ENCODE measurements at places on chromosomes 11 and 22.

DNA sequence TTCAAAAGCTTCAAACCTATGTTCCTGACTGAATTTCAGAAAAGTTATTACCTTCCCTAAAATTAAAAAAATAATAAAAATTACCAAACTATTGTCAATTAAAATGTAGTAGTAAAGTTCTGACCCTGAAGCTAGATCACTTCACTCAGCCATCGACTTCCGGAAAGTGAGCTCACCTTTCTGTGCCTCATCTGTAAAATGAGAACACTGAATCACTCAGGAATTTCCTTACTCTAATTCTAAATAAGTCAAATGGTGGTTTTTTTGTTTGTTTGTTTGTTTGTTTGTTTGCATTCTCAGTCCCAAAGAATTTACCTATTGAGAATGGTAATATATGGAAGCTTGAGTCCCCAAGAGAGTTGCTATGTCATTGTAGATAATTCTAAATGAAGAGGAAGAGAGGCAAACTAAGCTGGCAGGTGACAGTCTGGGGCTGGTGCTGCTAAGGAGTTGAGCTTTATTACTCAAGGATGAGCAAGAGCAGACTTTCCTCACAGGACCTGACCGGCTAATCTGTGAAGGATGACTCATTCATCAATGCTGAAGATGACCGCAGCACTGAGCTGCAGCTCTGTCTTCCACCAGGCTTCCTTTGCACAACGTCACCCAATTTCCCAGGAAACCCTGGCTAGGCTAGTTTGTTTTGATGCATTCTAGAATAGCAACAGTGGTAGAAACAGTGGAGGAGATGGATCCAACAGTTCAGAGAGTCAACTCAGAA lies 248.8 kb downstream of the RAB38 start:
- DNase-seq: no peak

GRCh38 chr11:114664641-114665040 lies 13.7 kb upstream of the NXPE2 start:
- DNase-seq: no peak

- no peak for DNase-seq
Measured at GRCh38 chr11:129223701-129224149, 31.6 kb upstream of the ARHGAP32 start.

GRCh38 chr22:30277547-30278344 lies 11.1 kb upstream of the OSM start:
- no peak for DNase-seq

DNA sequence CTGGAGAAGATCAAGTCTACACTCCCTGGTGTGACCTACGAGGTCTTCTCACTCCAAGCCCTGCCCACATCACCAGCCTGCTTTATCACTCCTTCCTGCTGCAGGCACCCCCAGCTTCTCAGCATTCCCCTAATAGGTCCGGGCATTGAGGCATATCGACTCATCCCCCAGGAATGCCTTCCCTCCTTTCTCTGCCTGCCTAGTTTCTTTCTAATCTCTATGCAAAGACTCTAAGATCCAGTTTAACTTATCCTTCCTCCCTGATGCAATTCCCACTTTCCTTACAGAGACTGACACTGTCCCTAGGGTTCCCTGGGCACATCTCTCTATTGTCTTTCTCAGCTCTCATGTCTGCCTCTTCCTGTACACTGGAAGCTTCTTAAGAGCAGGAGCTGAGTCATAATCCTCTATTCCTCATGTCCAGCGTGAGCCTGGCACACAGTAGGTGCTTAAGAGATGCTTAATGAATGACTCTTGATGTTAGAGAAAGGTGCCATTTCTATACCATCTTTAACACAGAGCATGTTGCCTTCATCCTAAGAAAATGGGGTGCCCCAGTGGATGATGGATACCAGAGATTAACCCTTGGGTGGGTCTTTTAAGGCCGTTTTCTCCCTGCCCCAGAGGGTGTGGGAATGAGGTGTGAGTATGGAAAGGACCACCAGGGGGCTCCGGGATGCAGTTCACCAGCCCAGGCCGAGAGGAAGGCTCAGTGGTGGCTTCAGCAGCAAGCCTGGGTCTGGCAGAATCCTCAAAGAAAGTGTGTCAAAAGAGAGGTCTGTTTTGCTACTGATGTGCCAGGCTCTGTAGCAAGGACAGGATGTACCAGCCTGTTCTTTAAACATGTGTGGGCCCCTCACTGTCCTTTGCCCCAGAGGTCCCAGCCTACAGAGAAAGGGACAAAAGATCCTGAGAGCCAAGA lies 34.7 kb downstream of the PARVA start:
- DNase-seq: peak; percentile 21

DNA sequence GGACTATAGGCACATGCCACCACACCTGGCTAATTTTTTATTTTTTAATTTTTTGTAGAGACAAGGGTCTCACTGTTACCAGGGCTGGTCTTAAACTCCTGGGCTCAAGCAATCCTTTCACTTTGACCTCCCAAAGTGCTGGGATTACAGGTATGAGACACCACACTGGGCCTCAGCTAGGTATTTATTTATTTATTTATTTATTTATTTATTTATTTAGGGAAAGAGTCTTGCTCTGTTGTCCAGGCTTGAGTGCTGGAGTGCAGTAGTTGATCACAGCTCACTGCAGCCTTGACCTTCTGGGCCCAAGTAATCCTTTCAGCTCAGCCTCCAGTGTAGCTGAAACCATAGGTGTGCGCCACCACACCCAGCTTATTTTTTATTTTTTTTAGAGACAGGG lies 43.2 kb downstream of the HORMAD2 start:
- no peak for DNase-seq

- no peak for DNase-seq
Measured at GRCh38 chr22:32532820-32533128, 58.2 kb downstream of the FBXO7 start.

DNA sequence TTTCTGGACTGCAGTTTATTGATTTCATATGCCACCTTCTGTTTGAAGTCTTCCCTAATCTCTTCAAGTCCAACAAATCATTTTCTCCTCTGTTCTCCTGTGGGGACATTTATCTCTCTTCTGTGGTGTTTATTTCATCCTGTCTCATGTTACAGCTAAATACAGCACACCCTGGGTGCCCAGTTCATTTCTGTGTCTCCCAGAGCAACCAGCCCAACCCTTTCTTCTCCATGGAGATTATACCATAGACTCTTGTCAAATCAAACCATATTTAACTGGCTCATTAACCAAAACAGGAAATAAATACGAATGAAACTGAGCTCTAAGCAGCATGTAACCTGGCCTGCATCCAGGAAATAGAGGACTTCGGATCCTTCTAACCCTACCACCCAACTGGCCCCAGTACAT lies at the start of gene MS4A8:
MS4A8 (plus strand) TSS at position 329 of the 408 bp plus-strand sequence. CDS start 1,249 bp downstream, outside the sequence.
- no peak for DNase-seq

DNA sequence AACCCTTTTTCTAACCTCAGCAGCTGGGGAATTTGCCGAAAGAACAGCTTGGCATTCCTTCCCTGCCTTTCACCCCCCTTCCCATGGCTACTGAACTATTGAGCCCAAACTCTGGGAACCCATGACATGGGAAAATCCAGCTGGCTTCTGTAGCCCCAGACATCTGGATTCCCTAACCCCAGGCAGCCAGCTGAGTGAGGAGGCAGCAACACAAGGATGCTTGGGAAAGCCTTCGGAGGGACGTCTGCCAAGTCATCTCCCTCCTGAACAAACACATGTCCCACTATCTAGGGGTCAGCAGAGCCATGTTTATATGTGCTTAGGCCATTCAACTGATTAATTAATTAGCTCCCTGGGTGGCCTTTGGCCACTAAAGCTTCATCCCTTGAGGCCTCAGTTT lies 21.6 kb downstream of the LRRC55 start:
- no peak for DNase-seq

DNA sequence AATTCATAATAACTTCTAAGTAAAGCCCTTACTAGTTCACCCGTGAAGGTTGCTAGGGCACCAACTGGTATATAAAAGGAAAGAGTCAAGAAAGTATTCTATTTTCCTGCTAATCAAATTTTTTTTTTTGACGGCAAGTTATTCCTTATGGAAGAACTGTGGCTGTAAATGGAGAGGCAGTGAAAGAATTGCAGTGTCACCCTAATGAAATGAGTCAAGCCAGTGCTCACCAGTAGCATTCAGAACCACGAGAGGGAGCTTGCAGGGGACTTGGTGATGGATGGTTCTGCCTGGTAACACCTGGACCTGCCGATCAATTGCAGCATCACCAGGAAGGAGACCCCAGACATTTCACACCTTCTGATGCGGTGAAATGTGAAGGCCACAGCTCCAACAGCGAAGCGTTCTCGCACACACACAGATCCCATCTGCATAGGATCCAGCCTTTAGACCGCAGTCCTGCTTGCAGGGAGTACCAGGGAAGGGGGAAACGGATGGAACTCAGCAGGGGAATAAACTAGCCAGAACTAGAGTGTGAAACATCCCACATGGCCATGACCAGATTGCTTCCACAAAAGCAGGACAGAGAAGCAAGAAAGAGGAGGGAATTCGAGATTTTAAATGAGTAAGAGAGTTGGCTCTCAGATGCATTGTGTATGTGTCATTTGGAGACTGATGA lies 326.2 kb downstream of the TBC1D22A start:
- DNase-seq: no peak
